COLO829 (cell line): ENCODE measurements at places on chromosomes 12 and 14.

DNA sequence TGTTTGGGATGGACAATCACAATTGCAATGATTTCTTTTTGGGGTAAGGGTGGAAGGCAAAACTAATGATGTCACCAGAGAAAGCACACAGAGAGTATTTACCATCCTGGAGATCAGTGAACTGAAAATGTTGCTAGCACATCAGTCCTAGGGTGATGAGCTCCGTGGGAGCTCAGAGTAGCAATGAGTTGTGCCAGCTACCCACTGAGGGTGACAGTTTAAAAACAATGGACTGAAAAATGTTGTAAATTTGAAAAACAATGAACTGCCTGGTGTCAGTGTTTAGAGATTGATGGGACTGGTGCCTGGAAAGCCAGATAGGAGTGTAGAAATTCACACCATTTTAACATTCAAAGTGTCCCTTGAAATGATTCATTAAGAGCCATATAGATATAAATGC lies 198.5 kb downstream of the ATP23 start:
- DNase-seq: no peak

DNA sequence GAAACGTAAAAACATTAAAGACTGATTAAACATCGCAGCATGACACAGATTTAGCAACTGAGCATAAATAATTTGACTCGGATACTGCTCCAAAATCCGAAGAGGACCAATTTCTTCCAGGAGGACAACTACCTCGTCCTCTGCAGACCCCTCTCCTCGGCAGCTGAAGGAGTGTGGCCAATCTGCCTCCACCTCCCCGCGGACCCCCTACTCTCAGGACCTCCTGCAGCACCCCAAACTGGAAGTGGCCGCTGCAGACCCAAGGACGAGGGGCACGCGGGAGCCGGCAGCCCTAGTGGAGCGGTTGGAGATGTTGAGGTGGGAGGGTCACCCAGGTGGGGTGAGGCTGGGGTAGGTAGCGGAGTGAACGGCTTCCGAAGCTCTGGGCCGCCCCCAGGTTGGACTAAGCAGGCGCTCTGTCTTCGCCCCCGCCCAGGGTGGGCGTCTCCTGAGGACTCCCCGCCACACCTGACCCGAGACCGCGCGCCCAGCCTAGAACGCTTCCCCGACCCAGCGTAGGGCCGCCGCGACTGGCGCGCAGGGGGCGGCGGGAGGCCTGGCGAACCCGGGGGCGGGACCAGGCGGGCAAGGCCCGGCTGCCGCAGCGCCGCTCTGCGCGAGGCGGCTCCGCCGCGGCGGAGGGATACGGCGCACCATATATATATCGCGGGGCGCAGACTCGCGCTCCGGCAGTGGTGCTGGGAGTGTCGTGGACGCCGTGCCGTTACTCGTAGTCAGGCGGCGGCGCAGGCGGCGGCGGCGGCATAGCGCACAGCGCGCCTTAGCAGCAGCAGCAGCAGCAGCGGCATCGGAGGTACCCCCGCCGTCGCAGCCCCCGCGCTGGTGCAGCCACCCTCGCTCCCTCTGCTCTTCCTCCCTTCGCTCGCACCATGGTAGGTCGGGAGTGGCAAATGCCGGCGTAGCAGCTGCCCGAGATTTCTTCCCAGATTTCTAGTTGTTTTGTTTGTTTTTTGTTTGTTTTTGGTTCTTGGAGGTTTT lies at the start of gene CALM1:
TSS of gene CALM1 (plus strand) at position 689 of the 999 bp plus-strand sequence. CDS start at position 891, 202 bp downstream.
- DNase-seq: peak; percentile 89

DNA sequence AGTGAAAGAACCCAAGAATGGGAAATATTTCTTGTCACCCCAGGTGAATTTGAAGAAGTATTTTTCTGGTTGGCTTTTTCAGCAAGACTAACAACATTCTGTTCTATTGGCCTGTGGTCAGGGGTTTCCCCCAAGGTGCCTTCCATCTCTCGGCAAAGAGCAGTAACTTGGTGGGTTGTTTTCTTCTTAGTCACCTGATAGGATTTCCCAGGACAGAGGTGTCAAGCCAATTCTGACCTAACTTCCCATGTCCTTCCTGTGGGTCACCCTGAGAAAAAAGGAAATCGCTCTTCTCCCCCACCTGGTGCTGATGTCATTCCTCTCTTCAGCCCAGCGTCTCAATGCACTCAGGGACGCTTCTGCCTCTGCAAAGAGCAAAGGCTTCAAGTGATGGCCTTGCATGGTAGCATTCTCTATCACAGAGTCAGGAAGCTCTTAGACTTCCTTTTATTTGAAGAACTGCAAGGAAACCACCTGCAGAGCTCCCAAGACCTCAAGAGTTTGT lies 16.1 kb upstream of the IFNG start:
- DNase-seq: no peak

DNA sequence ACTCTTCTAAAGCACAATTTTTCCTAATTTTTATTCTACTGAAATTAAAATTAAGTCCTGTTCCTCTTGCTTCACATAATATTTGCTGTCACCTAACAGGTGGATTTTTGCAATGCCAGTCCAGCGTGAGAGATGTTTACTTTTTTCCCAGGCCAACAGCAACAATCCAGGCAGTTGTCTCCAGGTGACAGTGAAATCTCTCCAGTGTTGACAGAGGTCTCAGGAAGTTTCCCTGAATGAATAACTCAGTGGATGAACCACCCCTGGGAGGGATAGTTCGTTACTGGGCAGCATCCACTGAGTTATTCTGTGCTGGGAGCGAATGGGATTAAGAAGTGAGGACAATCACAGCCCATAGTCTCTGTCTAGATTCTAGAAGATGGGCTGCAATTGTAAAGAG lies 7.1 kb upstream of the NT5DC3 start:
- DNase-seq: no peak

- no peak for DNase-seq
Observed at GRCh38 chr14:61223552-61223951, 57.6 kb downstream of the TMEM30B start.

DNA sequence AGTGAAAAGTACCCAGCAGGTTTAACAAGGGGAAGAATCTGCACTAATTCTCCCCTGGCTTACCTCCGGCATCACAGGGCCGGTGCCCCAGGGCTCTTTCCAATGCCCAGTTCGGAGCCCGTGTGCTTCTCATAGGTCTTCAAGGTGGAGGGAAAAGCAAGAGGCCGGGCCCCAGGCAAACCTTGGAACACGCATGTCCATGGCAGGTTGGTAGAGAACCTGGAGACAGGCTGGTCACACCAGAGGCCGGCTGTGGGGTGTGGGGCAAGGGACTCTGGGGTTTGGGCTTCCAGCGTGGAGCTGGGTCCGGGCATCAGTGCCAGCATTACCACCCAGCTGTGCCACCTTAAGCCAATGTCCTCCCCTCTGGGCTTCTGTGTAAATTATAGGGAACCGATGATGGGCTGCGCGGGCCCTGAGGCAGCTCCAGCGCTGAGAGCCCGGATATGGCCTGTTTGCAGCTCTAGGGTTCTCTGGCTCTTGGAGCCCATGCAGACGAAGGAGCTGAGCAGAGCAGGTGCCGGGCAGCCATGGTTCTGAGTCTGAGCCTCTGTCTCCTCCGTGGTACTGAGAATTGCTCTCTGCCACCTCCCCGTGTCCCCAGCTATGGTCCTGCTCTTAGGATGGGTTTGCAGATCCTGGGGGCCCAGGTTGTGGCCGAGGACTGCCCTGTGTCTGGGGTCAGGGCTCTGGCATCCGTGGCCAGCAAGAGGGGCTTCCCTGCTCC lies 197.0 kb upstream of the C14orf180 start:
- DNase-seq: no peak

GRCh38 chr12:3713947-3714346 lies 39.0 kb downstream of the CRACR2A start:
- no peak for DNase-seq

DNA sequence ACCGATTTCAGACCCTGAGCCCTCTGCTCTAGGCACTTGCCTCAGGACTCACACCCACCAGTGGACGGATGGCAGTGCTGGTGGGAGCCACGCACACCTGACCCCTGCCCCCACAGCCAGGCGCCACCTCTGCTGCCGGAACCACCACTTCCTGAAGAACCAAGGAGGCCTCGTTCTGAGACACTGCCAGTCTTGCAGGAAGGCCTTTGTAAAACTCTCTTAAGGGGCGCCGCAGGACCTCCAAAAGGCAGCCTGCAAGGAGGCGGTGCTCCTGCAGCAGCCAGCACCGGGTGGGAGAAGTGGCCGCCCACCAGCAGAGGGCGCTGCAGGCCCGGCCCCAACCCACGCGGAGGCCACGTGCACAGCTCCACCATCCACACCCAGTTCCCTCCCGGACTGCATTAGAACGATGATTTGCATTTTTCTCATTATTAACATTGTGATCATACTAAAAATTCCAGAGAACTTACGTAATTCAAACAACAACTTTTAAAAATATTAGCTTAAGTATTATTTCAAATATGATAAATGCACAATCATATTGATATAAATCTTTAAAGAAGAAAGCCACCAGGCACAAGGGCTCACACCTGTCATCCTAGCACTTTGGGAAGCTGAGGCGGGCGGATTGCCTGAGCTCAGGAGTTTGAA lies 12.8 kb downstream of the STX2 start:
- peak; percentile 38 for DNase-seq

DNA sequence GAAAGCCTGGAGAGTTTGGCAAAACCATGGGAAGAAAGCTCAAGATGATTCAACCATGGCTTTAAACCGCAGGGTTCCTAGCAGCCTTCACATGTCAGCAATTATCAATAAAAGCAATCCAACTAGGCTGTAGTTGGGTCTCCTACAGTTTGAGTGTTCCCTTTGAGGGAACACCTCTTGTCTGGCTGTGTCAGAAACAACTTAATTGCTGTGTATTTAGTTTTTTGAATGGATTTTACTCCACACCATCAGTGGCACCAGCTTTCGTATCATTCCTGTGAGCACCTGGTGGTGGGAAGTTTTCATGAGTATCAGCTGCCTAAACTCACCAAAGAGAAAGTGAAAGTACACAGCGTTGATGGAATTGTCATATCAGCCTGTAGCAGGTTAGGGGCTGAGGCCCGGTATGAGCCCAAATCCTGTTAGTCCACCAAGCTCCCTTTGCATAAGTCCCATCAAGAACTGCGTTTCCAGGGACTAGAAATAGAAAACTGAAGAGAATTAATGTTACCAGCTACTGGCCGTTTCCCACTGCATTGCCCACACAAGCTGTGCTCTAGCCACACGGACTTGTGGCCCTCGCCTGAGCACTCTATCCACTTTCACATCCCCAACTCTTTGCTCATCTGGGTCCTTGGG lies 10.9 kb upstream of the IL26 start:
- DNase-seq: peak; percentile 27

GRCh38 chr12:71732357-71732712 lies 22.3 kb upstream of the RAB21 start:
- DNase-seq: no peak

DNA sequence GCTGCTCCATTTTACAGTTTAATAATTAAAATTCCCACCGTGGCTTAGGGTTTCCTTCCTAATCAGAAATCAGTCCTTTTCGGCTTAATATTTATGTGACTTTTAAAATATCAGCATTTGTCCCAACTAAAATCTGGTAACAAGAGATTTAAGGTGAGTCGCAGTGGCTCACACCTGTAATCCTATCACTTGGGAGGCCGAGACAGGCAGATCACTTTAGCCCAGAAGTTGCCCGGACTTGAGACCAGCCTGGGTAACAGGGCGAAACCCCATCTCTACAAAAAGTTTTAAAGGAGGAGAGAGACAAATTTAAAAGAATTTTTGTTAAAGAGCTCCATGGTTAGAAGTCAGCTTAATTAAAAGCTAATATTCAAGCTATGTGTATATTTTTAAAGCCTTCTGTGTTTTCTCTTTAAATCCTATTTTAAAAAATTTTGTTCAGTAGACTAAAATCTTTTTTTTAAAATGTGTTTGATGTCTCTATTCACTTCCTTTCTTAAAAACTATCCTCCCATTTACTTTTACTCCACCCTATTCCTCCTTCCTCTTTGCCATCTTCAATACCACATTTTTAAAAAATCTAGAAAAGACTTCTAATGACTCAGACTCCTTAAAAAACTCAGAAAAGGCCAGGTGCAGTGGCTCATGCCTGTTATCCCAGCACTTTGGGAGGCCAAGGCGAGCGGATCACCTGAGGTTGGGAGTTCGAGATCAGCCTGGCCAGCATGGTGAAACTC lies 3.8 kb upstream of the TAC3 start:
- no peak for DNase-seq

DNA sequence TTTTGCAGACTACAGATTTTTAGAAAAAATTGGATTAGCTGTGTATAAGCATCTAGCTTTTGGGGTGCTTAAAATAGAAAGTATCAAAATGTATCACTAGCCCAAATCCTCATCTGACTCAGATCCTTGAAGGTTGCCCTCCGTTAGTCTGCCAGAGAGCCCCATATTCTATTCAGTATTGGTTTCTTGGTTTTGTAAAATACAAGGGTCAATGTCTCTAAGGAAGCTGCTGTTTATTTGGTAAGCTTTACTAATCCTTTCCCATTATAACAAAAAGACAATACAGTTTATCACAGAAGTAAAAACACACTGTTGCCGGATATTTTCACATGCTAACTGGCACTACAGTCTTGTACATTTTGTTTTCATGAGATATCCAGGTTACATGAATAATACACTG lies 92.8 kb upstream of the PTHLH start:
- no peak for DNase-seq

- DNase-seq: no peak
Observed at GRCh38 chr14:36313206-36313605, 7.2 kb downstream of the MBIP start.

- DNase-seq: no peak
Observed at GRCh38 chr12:64039281-64039871, 182.7 kb downstream of the KICS2 start.

DNA sequence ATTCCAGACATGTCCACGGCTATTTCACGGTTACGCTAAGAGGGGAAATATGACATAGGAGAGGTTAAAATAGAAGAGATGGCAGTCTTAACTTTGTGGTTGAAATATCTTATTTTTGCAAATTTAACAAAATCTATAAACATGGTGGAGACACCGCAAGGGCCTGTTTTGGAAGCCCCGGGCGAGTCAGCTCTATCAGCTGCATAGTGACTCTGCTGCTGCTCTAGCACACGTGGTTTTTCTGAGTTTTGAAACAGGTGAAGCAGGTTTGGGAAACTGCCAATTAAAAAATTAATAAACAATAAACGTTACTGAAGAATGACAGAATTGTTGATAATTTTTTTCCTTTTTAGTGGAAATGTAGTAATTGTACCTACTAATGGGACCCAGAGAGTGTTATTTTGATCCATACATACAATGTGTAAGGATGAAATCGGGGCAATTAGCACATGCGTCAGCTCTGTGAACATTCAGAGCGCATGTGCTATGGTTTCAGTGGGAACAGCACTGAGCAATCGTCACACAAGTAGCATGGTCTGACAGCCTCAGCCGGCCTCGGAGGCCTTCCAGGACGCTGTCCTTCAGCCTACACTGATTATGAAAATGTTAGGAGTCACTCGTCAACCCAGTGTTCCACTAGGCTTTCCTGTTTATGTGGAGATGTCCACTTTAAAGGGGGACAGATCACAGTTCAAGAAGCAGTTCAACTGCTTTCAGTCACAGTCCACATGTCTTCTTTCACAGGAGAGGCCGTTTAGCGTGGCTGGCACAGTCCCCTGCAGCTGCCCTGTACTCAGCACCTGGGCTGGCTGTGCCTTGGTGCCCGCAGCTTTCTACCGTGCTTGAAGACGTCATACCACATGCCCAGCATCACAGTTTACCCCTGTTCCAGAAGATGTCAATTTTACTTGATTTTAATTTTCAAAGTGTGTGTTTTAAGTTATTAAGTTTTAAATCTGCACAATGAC lies 51.8 kb downstream of the MOK start:
- DNase-seq: no peak
